Immature natural killer cell (primary cell): ENCODE measurements at places on chromosomes 6 and 20. TPM values are rescaled to one million over a fixed set of nuclear protein-coding genes. Genes with fewer than 3 reads are reported as not detected.

DNA sequence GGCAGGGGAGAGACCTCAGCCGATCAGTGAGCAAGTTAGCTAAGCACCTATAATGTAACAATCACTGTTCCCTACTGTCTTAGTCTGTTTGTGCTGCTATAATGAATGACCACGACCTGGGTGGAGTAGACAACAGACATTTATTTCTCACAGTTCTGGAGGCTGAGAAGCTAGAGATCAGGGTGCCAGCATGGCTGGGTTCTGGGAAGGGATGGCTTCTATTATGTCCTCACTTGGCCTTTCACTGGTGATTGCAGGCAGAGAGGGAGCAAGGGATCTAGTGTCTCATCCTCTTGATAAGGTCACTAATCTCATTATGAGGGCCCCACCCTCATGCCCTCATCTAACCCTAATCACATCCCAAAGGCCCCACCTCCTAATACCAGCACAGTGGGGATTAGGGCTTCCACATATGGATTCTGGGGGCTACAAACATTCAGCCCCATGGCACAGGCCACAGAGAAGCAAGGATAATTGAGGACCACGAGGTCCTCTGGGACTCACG is 162.5 kb downstream of the CD83 start:
- DNase-seq: no peak

GRCh38 chr6:144341831-144342527 is 56.8 kb downstream of the UTRN start:
- no peak for DNase-seq

DNA sequence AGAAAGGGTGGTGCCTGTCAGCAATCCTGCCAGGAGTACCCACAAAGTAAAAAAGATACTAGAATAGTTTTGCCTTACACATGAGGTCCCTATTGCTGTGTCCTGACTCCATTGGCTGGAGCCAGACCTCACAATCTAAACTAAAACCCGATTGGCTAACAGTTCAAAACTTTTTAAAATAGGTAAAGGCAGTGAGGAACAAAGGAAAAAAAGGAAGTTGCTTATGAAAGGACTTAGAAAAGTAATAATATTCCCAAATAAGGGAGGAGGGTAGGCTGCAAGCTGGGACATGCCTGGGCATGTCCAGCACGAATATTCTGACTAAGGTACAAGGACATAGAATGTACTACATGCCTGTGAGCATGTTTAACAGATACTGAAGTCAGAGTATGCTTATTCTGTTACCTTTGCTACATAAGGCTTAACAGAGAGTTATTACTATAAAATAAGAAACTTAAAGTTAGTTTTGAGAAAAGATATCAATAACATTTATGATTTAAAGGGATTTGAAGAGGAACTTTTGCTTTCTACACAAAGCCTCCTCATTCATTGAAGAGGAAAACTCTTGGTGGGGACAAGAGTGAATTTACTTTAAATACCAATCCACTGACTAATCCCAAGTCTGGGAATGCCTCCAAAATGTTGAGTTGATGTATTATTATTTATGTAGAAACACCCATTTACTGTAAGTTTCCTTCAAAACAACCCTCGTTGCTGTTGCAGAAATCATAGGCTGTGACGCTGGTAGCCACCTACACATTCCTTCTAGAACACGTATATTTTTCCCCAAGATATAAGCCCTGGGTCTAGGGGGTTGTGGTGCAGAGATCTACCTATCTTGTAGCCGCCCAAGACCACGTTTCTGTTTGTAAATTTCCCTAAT is 8.2 kb upstream of the MTHFD1L start:
- no peak for DNase-seq

GRCh38 chr6:71621918-71622519 is 264.3 kb upstream of the RIMS1 start:
- DNase-seq: no peak

- peak; percentile 52 for DNase-seq
Observed at GRCh38 chr6:72619883-72620696, 1.8 kb upstream of the KCNQ5 start.

The GLP1R gene
- not detected for polyA plus RNA-seq

The MYLK4 gene
- polyA plus RNA-seq: 0.17 TPM
